ENCODE measurements at places on chromosomes 12 and 14.

- no peak for DNase-seq
Observed at GRCh38 chr12:90166671-90167070, 458.0 kb upstream of the ATP2B1 start.

DNA sequence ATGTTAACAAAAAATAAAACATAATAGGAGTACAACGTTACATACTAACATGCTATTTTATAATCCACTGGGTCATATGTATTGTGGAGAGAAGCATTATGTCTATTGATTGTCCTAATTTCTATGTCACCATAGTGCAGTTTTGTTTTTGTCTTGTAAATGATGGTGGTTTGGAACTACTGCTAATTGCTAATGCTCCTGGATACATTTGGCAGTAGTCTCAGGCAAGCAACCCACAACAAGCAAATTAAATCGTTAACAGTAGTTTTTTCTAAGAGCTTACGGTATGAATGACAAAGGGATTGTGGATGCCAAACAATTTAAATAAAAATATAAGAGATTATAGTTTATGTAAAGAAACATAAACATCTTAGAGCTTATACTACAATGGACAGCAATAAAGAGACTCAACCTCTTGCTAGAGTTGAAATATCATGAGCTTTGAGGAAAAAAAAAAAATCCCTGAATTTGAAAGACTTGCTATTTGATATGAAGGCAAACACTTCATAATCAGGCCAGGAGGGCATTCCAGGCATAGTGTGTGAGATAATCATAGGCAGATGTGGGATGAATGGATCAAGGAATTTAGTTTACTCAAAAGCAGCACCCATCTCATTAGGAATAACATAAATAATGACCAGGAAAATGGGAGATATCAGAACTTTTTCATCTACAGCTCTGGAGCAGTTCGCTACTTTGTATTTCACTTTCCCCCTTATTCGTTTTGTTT is 181.3 kb downstream of the CCDC59 start:
- no peak for DNase-seq

- no peak for DNase-seq
Observed at GRCh38 chr12:72267974-72268373, 4.2 kb upstream of the TRHDE start.

DNA sequence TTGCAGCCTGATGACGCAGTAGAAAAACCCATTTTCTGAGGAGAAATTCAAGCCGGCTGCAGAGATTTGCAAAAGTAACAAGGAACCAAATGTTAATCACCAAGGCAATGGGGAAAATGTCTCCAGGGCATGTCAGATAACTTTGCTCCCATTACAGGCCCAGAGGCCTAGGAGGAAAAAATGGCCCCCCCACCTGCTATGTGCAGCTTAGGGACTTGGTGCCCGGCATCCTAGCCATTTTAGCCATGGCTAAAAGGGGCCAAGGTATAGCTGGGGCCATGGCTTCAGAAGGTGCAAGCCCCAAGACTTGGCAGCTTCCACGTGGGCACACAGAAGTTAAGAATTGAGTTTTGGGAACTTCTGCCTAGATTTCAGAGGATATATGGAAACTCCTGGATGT is 351.9 kb downstream of the RGS6 start:
- DNase-seq = no peak

GRCh38 chr14:94021001-94021400 is 5.1 kb upstream of the OTUB2 start:
- DNase-seq = no peak

DNA sequence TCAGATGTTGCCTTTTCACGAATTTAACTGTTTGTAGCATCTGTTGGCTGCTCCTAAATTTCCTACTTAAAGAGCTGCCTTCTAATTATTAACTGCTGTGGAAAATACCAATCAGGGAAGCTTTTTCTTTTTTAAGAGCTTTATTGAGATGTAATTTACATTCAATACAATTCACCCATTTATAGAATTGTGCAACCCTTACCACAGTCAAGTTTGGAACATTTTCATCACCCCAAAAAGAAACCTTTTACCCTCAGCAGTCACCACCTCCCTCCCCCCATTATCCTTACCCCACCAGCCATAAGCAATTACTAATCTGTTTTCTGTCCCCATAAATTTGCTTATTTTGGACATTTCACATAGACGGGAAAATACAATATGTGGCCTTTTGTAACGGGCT is 1.4 kb downstream of the PCNX4 start:
- DNase-seq = peak; percentile 56

GRCh38 chr12:47686645-47687240 is 19.1 kb downstream of the RPAP3 start:
- peak; percentile 52 for DNase-seq

DNA sequence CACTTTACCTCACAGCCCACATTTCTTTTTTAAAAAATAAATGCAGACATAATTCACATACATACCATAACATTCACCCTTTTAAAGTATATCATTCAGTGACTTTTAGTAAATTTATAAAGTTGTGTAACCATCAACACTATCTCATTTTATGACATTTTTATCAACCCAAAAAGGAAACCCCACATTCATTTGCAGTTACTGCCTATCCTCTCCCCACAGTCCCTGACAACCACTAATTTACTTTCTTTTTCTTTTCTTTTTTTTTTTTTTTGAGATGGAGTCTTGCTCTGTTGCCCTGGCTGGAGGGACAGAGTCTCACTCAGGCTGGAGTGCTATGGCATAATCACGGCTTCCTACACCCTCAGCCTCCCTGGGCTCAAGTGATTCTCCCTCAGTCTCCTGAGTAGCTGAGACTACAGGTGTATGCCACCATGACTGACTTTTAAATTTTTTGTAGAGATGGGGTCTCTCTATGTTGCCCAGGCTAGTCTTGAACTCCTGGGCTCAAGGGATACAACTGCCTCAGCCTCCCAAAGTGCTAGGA is 1.5 kb upstream of the EP400 start:
- no peak for DNase-seq

DNA sequence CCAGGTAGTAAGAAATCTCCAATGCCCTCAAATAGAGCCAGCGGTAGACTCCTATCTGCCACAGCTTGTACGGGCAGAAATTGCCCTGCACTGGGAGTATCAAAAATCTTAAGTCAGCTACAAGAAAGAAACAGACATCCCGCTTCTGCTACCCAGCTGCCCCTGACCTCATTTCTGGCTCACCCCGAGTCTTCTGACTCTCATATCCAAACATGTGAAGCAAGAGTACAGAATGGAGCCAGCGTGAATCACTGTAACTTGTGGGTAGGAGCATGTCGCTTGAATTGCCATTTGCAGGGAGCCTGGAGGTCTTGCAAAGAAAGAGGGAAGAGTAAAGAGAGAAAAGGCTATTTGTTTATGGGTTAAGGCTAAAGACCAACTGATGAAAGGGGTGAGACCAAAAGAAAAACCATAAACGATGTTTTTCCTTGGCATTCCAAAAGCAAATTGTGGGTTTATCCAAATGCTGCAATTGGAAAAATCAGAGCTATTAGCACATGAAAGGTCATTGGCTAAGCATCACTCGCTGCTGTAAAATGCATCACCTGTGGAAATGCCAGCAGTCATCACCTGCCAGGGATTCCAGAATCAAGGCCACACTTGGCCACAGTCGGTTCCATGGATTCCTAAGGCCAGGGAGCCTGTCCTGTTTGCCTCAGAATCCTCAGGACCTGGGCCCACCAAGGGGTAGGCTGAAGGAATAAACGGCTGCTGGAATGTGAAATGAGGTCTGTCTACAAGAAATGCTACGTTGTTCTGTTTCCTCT is 86.6 kb downstream of the FOXN3 start:
- DNase-seq = no peak

- DNase-seq = no peak
Observed at GRCh38 chr12:2366711-2367110, 313.9 kb downstream of the CACNA1C start.

GRCh38 chr14:53064475-53064874 is 88.6 kb downstream of the DDHD1 start:
- DNase-seq = no peak

DNA sequence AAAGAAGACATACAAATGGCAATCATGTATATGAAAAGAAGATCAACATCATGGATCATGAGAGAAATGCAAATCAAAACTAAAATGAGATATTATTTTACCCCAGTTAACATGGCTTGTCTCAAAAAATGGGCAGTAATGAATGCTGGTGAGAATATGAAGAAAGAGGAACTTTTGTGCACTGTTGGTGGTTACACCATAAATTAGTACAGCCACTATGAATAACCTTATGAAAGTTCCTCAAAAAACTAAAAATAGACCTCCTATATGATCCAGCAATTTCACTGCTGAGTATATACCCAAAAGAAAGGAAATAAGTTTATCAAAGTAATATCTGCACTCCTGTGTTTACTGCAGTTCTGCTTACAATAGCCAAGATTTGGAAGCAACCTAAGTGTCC is 151.7 kb downstream of the PDZRN4 start:
- DNase-seq = no peak

GRCh38 chr14:70665448-70666360 is 24.0 kb downstream of the TTC9 start:
- no peak for DNase-seq

- no peak for DNase-seq
Observed at GRCh38 chr12:108581311-108582227, 16.3 kb downstream of the TMEM119 start.
